ENCODE measurements at places on chromosomes 6 and 20.
A peak's percentile ranks its signal among the peaks of the same experiment; 100 is the strongest.

GRCh38 chr20:38504368-38505090, 31.9 kb downstream of the RALGAPB start:
- H3K36me3 ChIP-seq: peaks cover 7% of the 10 kb centered on the region
- DNase-seq: no peak
- H3K4me1 ChIP-seq: no peaks in the 10 kb centered on the region
- no peaks in the 10 kb centered on the region for H3K27me3 ChIP-seq

DNA sequence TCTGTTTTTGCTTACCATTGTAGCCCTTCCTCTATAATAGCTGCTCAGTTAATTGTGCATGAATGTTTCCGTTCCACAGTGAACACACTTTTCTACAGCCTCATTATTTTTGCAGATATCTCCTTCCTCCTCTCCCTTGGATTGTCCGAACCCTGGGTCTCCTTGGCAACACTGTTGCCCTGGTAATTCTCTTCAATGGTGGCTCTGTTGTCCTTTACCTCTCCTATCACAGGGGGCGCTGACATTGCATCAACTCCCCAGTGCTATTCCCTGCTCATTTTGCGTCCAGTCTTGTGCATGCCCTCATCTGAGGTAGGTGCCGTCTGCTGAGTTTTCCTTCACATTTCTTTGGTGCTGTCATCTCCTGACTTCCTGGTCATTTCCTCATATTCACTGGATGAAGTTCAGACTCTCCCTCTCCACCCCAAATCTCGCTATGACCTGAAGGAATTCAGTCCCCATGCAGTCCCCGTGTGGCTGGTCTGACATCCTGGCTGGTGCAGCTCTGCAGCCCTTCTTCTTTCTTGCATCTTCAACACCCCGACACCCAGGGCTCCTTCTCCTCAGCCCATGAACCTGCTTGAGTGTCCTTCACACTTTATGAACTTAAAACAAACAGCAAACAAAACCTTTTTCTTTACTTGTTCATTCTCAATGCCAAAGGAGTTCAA, 21.1 kb downstream of the PHACTR2 start:
- no peak overlapping the region for H3K4me3 ChIP-seq
- no peaks in the 10 kb centered on the region for H3K27me3 ChIP-seq
- peaks cover 37% of the 10 kb centered on the region for H3K4me1 ChIP-seq
- H3K27ac ChIP-seq: no peak overlapping the region

DNA sequence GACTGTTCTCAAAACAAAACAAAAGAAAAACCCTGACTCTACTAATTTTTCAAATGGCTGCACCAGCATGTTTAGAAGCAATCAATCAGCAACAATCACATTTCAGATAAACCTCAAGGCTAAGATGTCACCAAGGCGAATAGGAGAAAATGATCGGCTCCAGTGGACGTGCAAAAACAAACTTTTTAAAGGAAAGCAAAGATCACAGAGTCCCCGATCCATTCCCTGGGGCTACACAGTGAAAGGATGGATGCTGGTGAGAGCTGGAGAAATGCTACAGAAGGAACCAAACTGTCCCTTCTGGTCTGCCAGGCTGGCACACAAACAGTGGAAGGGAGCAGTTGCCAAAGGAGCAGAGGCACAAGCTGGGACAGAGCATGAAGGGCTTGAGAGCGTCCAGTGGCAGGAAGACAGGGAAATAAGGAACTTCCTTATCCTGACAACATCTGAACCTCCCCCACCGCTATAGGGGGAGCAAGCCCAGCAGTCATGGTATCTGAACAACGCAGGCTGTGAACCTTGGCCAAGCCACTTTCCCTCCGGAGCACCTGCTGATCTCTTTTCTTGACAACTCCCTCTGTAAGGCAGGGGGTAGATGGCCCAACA, 73.7 kb upstream of the HIVEP1 start:
- H3K27me3 ChIP-seq: no peaks in the 10 kb centered on the region
- H3K4me1 ChIP-seq: no peaks in the 10 kb centered on the region
- H3K36me3 ChIP-seq: no peaks in the 10 kb centered on the region
- no peak for DNase-seq
- no peak overlapping the region for H3K27ac ChIP-seq

DNA sequence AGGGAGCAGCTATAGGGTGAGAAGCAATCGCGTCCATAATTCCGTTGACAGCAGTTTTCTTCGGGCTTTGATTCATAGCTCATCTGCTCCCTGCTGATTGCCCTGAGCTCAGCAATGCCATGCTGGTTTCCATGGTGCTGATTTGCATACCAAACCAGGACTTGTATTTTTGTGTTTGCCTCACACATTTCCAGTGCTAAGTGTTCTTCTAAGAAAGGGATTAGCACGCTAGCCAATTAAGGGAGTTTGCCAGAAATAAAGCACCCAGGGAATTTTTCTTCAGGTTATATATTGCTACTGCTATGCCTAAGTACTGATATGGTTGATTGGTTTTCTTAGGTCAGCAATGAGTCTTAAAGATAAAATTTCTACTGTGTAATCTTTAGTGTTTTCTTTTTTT, 177.6 kb downstream of the PLCB1 start:
- no peaks in the 10 kb centered on the region for H3K36me3 ChIP-seq
- H3K4me1 ChIP-seq: no peaks in the 10 kb centered on the region
- no peak overlapping the region for H3K27ac ChIP-seq
- H3K4me3 ChIP-seq: no peak overlapping the region
- no peaks in the 10 kb centered on the region for H3K27me3 ChIP-seq
- no peak for DNase-seq

- no peaks in the 10 kb centered on the region for H3K36me3 ChIP-seq
- no peak for DNase-seq
- H3K27me3 ChIP-seq: no peaks in the 10 kb centered on the region
- no peak overlapping the region for H3K4me3 ChIP-seq
Observed at GRCh38 chr6:129615020-129615419, 95.0 kb downstream of the ARHGAP18 start.

DNA sequence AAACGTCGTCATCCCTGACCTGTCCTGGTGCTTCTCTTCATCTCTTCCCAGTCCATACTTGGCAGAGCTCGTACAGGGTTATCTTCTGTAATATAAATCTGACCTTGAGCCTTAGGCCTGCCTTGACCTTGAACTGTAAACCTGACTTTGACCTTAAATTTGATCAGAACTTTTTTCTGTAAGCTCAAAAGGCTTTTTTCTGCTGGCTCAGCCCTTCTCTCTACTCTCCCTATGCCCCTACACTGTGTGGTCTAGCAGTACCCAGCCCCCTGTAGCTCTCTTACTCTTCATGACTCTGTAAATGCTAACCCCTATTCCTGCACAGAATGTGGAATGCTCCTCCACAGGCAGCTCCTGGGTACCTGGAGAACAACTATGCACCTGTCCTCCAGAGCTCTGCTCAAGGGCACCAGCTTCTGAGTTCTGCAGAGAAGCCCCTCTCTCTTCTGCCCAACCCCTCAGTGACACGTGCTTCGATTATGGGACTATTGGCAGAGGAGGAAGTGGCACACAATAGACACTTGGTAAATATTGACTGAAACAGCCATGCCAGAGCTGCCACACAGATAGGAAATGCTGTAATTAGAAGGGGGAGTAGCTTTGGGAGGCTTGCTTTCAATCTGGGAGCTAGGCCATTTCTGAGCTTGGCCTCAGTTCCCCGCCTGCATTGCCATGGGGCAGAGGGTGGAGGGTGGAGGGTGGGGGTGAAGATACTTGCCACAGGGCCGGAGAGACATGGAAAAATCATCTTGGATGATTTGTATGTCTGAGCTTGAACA, 15.4 kb downstream of the SNPH start:
- H3K27ac ChIP-seq: no peak overlapping the region
- DNase-seq: no peak
- no peaks in the 10 kb centered on the region for H3K27me3 ChIP-seq
- H3K4me1 ChIP-seq: no peaks in the 10 kb centered on the region
- no peaks in the 10 kb centered on the region for H3K36me3 ChIP-seq

GRCh38 chr6:129908858-129909257, 47.7 kb upstream of the TMEM244 start:
- no peak overlapping the region for H3K27ac ChIP-seq
- no peak for DNase-seq
- H3K4me3 ChIP-seq: no peak overlapping the region
- no peaks in the 10 kb centered on the region for H3K36me3 ChIP-seq
- H3K27me3 ChIP-seq: no peaks in the 10 kb centered on the region
- no peaks in the 10 kb centered on the region for H3K4me1 ChIP-seq

- H3K36me3 ChIP-seq: no peaks in the 10 kb centered on the region
- peak overlapping the region; percentile 3 for H3K4me3 ChIP-seq
- no peaks in the 10 kb centered on the region for H3K27me3 ChIP-seq
- no peak for DNase-seq
- H3K4me1 ChIP-seq: peaks cover 31% of the 10 kb centered on the region
- peak overlapping the region; percentile 61 for H3K27ac ChIP-seq
Observed at GRCh38 chr6:38261626-38262025, 378.1 kb downstream of the BTBD9 start.

DNA sequence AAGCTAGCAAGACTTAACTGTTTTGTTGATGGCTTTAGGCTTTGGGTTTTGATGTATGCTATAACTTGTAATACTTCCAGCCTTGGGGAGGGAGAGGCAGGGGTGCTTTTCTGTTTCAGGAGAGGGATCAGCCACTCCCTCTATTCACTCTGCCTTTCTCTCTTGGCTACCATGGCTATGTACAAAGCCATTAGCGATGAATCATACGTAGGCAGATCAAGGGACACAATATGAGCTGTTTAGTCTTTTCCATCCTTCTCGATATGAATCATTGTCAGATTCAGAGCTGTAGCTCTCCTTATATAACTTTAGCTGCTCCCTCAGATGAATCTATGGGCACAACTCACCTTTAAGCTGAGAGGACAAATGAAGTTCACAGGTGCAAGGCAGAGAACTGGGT, 230.6 kb downstream of the TSHZ2 start:
- no peak overlapping the region for H3K4me3 ChIP-seq
- no peaks in the 10 kb centered on the region for H3K36me3 ChIP-seq
- H3K27ac ChIP-seq: no peak overlapping the region
- peaks cover 8% of the 10 kb centered on the region for H3K27me3 ChIP-seq

- DNase-seq: no peak
- no peaks in the 10 kb centered on the region for H3K27me3 ChIP-seq
- H3K27ac ChIP-seq: no peak overlapping the region
Observed at GRCh38 chr20:438571-439469, 23.5 kb downstream of the TBC1D20 start.

DNA sequence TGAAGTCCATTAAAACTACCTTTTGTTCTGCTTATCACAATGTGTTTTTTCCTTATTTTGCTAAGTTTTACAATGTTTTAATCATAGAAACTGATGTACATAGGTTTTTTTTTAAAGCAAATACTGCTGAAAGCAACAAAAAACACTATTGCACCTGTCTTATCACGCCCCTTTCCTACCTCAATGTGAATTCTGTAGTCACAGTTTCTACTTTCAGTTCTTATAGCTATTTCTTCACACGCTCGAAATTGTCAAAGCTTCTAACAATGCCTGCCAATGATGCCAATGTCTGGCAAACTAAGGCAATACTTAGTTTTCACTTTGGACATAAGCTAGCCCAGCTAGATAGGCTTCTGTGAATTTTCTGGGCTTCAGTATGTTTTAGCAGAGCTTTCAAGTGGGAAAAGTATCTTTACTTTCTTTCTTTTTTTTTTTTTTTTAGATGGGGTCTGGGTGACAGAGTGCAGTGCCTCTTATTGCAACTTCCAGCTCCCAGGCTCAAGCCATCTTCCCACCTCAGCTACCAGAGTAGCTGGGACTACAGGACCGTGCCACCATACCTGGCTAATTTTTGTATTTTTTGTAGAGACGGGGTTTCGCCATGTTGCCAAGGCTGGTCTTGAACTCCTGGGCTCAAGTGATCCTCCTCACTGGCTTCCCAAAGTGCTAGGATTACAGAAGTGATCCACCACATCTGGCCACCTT, 85.5 kb upstream of the HTR1B start:
- DNase-seq: no peak
- no peaks in the 10 kb centered on the region for H3K27me3 ChIP-seq
- H3K36me3 ChIP-seq: no peaks in the 10 kb centered on the region
- no peak overlapping the region for H3K4me3 ChIP-seq
- no peaks in the 10 kb centered on the region for H3K4me1 ChIP-seq

DNA sequence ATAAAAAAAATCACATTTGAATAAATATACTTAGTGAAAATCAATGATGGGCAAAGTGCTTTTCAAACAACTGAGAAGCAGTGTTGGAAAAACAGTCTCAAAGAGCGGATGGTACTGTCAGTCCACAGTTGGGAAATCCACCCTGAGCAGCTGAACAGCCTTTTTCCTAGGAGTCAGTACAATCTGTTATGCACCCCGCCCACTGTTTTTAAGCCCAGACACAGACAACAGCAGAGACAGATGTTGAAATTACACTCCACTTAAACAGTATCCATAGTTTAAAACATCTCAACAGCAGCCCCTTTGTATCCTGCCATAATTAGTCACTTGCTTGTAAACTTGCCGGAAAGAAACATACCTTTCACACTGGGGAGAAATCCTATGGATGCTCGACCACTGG, 372 bp downstream of the KIAA0408 start:
- no peaks in the 10 kb centered on the region for H3K27me3 ChIP-seq
- no peak overlapping the region for H3K4me3 ChIP-seq
- no peak for DNase-seq
- no peaks in the 10 kb centered on the region for H3K36me3 ChIP-seq
- H3K27ac ChIP-seq: no peak overlapping the region
- H3K4me1 ChIP-seq: no peaks in the 10 kb centered on the region

GRCh38 chr20:60694763-60695162, 557.3 kb upstream of the CDH4 start:
- H3K36me3 ChIP-seq: no peaks in the 10 kb centered on the region
- no peaks in the 10 kb centered on the region for H3K4me1 ChIP-seq
- no peaks in the 10 kb centered on the region for H3K27me3 ChIP-seq
- H3K27ac ChIP-seq: no peak overlapping the region

GRCh38 chr20:24969186-24970029, 20.3 kb downstream of the CST7 start:
- H3K4me1 ChIP-seq: no peaks in the 10 kb centered on the region
- DNase-seq: no peak
- H3K36me3 ChIP-seq: peaks cover 13% of the 10 kb centered on the region
- no peak overlapping the region for H3K4me3 ChIP-seq

DNA sequence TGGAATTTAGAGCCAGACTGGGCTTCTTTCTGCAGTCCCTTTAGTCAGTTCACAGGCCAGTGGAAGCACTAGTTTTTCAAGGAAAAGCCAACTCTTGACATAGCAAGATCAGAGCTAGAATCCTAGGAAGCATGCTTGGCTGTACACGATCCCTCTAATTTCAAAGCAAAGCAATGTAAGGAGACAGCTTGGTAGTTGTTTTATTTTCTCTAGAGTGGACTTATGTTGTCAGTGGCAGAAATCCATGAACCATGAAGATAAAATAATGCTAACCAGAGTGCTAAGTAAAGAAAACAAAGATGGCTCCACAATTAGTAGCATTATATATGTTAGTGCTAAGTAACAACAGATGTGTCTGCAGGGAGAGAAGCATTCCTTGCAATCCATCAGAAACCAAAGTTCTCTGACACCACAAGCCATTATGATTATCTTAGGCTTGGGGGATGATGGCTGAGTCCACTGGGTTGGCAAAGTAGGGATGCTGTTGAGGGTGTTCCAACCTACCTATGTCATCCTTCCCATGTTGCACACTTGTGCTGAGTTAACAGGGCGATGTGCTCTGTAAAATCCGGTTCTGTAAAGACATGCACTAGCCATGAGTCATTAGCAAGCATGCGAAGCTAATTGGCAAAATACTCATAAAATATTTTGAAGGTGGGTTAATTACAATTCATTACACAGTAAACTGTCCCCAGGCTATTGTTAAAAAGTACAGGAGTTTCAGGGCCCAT, 115.2 kb downstream of the BMP2 start:
- no peaks in the 10 kb centered on the region for H3K36me3 ChIP-seq
- H3K4me1 ChIP-seq: no peaks in the 10 kb centered on the region
- no peak for DNase-seq

- no peak for DNase-seq
- no peaks in the 10 kb centered on the region for H3K27me3 ChIP-seq
- H3K4me1 ChIP-seq: no peaks in the 10 kb centered on the region
Observed at GRCh38 chr6:7254980-7255835, 57.8 kb downstream of the SSR1 start.
